Urothelium cell line (cell line): ENCODE measurements at places on chromosomes 5 and 9.

GRCh38 chr5:146607659-146608332 is 91.8 kb upstream of the GPR151 start:
- no peak for DNase-seq

DNA sequence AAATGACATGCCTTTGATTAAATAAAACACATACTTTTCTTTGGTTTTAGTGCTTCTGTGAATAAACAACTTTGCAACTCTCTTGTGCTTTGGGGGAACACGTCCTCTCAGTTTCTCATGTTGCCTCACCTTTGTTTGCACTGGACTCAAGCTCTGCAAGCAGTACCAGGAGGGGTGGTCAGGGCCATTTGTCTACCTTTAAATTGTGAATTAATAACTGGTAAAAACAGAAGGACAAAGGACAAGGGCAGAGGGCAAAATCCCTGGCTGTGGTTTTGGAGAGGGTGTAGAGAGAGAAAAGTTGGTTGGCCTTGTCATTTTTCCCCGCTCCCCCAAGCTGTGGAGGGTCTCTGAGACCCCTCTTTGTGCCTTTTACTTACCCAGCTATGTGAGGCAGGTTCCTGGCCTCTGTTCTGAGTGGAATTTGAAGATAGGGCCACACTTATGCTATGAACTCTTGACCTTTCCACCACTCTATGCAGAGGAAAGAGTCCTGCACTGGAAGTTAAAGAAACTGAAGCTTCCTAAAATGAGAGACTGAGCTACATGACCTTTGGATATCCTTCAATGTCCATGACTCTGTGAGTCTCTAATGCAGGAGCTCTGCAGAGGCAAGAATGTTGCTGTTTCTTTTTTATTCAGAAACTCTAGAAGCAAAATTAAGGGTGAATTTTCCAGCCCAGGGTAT is 55.1 kb upstream of the MOCS2 start:
- no peak for DNase-seq

GRCh38 chr9:131608493-131609037 is 63.2 kb downstream of the PRRT1B start:
- DNase-seq, result peak; percentile 93

DNA sequence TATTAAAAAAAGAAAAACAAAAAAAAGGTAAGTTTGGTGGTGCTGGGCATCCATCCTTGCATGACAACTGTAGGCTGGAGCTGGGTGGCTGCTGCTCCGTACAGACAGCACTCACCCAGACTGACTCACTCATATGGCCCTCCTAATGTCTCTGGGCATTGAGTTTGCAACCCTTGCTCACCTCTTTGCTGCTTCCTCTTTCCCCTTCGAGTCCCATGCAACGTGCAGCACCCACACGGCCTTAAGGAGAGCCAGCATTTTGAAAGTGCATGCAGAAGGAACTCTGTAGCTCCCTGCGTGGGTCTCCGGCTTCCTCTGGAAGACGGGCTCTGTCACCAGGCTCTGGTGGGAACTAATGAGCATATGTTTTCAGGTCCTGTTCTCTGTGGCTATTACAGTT is 60.5 kb upstream of the ENTREP1 start:
- DNase-seq, result no peak

- peak; percentile 19 for DNase-seq
Measured at GRCh38 chr5:54309276-54309675, 1.1 kb downstream of the ARL15 start.

DNA sequence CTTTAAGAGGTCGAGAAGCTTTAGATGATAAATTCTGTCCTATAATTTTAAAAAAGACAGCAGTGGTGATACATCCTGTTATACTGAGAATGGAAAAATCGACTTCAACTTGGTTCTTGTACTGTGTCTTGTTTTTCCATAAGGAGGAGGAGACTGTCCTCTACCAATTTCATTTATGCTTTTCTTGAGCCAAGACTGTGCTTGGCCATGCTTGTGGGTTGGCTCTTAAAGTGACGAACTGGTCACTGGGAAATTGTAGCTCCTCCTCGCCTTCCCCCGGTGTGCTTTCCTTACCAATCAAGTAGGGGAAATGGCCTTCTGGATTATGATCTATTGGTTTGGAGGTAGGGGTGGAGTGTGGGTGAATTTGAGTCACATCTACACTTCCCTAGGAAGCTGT is 67.1 kb upstream of the HSPB3 start:
- no peak for DNase-seq

DNA sequence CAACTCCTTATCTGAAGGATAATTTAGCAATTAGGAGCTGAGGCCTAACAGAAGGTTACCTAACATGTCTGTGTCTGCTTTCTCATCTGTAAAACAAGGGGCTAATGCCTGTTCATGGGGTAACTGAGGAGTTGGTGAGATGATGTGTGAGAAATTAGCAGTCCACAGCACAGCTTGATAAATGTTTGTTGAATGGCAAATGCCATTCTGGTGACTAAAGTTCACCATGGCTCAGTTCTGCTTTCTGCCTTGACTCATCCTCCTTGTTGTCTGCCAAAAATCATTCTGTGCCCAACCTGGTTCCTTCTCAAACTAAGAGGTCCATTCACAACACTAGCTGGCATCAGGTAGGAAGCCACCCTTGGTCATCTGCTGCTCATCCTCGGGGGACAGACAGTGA is 552.0 kb upstream of the KLF4 start:
- DNase-seq, result peak; percentile 55

- no peak for DNase-seq
Measured at GRCh38 chr5:126455728-126456127, 32.5 kb downstream of the GRAMD2B start.

DNA sequence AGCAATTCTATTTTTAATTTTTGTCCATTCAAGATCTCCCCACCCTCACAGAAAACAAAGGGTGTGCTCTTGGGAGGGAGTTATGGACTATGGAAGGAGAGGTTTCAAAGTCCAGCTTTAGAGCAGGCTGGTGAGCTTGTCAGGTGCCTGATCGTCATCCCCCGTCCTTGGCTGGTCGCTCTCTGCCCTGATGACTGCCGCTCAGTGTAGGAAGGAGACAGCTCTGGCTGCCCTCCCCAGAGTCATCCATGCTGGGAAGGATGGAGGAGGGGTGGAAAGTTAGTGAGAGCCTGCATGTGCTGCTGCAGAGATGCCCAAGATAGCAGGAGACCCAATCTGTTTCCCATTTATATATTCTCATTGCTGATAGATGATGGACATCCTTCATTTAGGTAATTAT is 96.6 kb downstream of the NLN start:
- no peak for DNase-seq

DNA sequence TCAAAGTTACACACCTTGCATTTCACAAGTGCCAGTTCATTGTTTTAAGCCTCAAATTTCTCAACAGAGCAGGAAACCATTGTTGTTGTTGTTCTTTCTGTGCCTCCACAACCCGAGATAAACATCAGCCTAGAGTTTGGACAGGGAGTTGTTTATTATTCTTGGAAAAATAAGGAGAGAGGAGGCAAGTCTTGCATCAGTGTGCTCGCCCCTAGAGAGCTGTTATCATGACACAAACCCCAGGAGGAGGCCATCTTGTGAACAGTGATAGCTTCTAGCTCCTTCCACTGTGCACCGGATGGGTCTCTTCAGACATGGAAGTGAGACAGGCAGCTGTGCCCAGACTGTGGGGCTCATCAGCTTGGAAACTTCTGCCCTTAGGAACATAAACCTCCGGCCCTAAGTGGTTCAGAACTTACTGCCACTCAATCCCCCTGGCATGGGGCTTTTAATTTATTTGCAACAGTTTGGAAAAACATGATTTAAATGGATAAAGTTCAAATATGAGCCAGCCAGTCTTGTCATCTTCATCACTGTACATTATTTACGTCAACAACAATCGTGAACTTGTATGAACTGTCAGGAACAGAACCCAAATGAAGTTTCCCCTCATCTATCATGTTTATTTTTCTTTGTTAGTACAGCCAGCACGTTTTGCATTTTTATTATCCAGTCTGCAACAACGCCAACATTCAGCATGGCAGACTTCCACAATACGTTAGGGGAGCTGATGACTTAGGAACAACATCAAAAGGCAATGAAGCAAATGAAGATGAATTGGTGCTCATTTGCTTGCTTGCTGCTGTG is 181.7 kb upstream of the S1PR3 start:
- no peak for DNase-seq

DNA sequence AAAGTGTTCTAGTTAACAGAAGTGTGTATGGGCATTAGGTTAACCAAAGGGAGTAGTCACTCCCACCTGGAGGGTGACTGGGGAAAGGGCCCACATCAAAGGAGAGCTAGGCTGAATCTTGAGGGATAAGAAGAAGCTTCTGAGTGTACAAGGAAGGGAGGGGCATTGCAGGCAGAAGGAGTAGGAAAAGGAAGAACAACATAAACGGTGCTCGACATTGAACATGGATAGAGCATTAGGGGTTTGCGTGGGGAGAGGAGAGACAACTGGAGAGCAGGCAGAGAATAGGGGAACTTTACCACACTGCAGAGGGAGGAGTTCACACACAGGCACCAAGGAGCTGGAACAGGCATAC is 5.3 kb upstream of the GLRX start:
- no peak for DNase-seq

- no peak for DNase-seq
Measured at GRCh38 chr5:14237317-14238086, 94.4 kb downstream of the TRIO start.

GRCh38 chr5:55591686-55592085 is 56.9 kb upstream of the PLPP1 start:
- DNase-seq, result no peak

DNA sequence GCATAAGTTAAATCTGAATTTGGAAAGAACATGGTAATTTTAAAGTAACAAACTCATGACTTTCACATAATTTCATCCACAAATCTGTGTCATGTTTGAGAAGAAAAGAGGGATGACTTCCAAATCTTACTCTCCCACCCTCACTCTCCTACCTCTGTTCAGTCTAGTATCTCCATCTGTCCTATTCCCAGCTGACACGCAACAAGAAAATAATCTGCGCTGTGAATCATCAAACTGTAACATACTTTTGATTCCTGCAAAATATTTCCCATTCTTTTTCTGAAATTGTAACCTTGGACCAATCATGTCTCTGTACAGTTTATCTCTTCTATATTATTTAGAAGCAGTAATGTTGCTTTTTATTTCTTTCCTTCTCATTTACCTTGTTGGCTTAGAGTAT is 91.4 kb downstream of the SLC12A2 start:
- no peak for DNase-seq

- DNase-seq, result peak; percentile 90
Measured at GRCh38 chr9:135926402-135927194, 19.3 kb upstream of the CAMSAP1 start.

- DNase-seq, result no peak
Measured at GRCh38 chr5:169934990-169935389, 45.3 kb downstream of the INSYN2B start.

DNA sequence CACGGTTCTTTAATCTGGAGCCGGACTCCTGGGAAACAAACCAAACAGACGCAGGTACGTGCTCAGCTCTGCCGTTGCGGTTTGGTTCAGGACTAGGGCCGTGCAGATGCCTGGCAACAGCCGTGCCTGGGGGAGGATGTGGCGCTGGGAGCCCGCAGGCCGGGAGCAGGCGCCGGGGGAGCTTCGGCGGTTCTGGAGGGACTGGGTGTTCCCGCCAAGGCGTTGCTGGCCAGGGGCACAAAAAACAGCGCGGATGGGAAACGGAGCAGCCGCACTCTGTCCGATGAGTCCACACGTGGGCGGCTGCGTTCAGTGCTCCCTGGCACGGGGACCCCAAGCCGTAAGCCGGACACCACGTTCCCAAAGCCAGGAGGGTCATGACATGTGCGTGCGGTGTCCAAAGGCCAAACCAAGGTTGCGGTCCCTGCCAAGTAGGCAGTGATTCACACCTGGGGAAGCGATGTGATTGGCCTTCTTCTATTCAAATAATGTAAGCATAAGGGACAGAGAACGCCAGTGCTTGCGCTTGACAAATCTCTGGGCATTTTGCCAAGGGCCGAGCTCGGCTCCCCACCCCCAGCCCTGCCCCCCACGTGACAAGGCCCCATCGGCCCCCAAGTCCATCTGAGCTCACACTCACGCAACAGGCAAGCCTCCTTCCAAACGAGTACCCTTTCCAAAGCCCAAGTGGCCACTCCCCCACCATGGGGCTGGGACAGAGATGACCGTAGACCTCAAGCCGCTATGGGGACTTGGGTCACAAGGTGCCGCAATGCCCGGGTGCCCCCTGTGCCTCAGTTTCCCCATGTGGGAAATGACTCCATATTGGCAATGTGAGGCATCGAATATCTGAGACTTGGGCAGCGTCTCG is 49.7 kb upstream of the NKD2 start:
- peak; percentile 72 for DNase-seq

DNA sequence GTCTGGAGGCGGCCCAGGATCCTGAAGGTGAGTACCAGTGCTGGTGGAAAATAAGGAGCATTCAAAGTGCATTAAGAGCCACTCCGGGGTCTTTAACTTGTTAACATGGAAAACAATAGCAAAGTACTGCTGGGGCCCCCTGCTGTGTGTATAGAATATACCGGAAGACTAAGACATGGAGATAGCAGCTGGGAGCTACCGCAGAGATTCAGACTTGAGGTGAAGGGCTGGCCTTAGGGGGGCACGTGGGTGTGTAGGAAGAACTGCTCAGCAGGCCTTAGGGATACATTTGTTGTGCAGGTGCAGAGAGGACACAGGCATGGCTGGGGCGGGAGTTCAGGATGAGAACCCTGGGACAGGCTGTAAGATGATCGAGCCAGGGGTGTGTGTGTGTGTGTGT is 1.2 kb upstream of the DMRT1 start:
- no peak for DNase-seq

- no peak for DNase-seq
Measured at GRCh38 chr5:121006217-121006616, 542.1 kb downstream of the PRR16 start.

DNA sequence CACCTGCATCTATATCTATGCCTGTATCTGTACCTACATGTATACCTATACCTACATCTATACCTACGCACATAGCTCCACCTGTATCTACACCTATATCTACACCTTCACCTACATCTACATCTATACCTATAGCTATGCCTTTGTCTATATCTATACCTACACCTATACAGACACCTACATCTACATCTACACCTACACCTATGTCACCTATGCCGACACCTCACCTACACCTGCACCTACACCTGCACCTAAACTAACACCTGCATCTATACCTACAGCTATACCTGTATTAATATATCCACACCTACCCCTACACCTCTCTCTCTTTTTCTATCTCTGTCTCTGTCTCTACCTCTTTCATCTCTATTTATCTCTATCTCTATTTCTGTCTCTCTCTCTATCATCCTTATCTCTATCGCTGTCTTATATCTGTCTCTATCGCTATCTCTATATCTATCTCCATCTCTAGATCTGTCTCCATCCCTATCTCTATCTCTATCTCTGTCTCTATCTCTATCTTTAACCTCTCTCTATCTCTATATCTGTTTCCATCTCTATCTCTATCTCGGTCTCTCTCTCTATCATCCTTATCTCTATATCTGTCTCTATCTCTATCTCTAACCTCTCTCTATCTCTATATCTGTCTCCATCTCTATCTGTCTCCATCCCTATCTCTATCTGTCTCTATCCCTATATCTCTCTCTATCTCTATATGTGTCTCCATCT is 37.9 kb downstream of the IRX4 start:
- DNase-seq, result no peak

GRCh38 chr9:101354143-101354764 is 30.6 kb downstream of the BAAT start:
- no peak for DNase-seq
